ENCODE measurements at places on chromosomes 6 and 20.

DNA sequence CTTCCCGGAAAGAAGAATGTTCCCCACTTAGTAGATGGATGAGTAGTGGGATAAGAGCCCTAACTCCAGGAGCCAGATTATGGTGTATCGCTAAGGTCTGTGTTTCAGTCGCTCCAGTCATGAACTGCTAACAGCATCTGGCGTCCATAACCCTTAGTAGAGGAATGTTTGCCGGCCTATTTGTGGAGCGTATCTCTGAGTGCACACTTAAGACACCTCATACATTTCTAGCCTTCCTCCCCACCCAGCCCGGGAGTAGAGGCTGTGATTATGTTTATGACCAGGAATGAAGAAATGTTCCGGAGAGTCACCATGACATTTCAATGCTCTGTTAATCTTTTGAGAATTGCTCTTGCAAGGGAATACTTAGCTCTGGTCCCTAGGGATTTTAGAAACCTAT, 251.1 kb upstream of the SOX4 start:
- DNase-seq: no peak

DNA sequence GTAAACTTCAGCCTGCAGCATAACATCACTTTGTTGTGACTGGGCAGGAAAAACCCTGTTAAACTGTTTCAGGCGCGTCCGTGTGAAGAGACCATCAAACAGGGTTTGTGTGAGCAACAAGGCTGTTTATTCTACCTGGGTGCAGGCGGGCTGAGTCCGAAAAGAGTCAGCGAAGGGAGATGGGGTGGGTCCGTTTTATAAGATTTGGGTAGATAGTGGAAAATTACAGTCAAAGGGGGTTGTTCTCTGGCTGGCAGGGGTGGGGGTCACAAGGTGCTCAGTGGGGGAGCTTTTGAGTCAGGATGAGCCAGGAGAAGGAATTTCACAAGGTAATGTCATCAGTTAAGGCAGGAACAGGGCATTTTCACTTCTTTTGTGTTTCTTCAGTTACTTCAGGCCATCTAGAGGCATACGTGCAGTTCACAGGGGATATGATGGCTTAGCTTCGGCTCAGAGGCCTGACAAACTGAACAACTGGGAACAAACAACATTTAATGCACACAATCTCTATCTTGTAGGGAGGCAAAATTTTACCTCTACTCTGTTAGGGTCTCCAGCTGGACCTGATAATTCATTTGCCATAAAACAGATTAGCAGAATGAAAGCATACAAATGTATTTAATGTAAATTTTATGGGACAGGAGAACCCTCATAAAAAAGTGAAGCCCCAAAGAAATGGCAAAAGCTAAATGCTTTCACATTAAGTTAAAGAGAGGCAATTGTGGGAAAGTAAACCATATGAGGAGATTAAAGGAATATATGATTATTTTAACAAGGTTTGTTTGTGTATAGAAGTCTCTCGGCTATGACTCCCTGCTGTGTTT, 58.3 kb upstream of the HFE start:
- DNase-seq: no peak

GRCh38 chr6:125201961-125202729, 48.6 kb downstream of the TPD52L1 start:
- no peak for DNase-seq

- DNase-seq: no peak
These were observed 21.7 kb upstream of the GMNN start for GRCh38 chr6:24752917-24753492.

GRCh38 chr6:87155842-87156815, 764 bp downstream of the ZNF292 start:
- peak; percentile 65 for DNase-seq

GRCh38 chr6:150334790-150335783, 33.7 kb upstream of the IYD start:
- DNase-seq: peak; percentile 3

GRCh38 chr6:18997375-18997826, 610.3 kb downstream of the RNF144B start:
- no peak for DNase-seq

DNA sequence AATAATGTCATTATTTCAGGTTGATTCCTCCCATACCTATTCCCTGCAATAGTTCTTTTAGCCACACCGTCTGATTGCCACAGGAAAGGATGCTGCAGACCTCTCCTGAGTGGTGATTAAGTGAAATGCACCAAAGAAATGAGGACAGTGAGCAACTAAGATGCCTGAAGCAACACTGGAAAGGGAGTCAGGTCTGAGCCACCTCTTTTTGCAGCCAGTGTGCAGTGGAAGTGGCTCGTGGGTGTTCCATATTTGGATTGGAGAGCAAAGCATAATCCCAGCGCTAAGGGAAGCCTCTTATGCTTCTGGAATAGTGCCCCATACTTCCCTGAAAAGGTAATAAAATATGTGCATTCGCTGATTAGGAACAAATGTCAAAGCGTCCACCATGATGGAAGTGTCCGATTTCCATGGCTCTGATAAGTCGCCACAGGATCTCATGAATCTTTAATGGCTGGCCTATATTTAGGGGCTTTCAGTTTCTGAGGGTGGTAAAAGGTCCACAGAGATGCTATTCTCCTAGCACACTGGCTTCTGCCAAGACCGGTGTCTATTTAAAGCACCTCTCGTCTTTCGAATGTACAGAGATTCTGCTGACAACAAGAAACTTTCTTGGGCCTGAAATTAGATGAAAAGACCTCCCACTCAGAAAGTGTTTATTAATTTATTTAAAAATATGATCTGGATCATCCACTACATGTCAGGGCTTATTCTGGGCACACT, 253.9 kb downstream of the SLC24A3 start:
- no peak for DNase-seq

- DNase-seq: no peak
These were observed 49.4 kb upstream of the CD83 start for GRCh38 chr6:14068133-14068532.

- DNase-seq: no peak
These were observed 5.0 kb downstream of the FAM217B start for GRCh38 chr20:59945175-59945574.

GRCh38 chr6:159908535-159908934, 17.7 kb downstream of the MAS1 start:
- DNase-seq: no peak

DNA sequence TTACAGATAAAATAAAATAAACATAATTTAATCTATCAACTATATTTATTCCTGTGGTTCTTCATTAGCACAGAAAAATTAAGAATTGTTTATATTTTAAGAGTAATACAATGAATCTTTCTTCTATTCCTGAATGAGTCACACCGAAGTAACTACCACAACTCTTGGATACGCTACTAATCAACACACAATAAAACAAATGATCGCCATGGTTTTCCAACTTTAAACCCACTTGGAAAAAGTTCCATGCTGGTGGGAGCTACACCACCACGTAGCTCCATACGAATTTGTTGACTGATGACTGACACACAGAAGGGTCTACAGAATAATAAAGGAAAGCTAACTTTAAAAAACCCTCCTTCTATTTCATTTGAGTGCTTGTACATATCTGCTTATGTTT, 135.8 kb upstream of the NEDD9 start:
- no peak for DNase-seq

- no peak for DNase-seq
These were observed 432.8 kb downstream of the GJA1 start for GRCh38 chr6:121868206-121868605.

GRCh38 chr6:105859457-105859856, 226.7 kb upstream of the PRDM1 start:
- DNase-seq: no peak
